ENCODE measurements at places on chromosomes 12 and 14. TPM values are rescaled to one million over a fixed set of nuclear protein-coding genes. Genes with fewer than 3 reads are reported as not detected.

DNA sequence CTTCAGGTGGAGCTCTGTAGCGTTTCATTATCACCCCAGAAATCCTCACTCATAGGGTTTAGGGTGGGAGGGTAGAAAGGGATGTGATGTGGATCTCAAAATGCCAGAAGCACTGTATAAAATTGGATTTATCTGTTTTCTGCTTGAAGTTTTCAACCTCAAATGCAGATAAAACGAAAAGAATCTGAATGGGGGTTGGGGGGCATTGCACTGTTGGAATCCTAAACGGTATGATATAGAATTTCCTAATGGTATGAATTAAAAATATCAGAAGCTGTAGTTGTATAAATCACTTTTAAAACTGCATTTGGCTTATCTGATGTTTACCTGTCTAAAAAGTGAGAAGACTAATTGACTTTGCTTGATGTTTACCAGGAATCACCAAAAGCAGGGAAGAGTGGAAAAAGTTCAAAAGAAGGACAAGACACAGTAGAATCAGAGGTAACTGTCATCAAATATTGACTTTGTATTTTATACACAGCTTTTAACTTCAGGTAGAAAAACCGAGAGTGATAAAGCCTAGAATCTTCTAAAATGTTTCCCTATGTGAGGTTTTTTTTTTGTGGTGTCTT, 1.1 kb downstream of the PPP2R5C start:
- H3K27ac ChIP-seq: peak overlapping the region; percentile 69
- H3K4me1 ChIP-seq: peaks cover 12% of the 10 kb centered on the region
- peaks cover 3% of the 10 kb centered on the region for H3K36me3 ChIP-seq
- DNase-seq: no peak

GRCh38 chr12:99772274-99772673, 124.7 kb downstream of the GARIN6 start:
- no peaks in the 10 kb centered on the region for H3K27me3 ChIP-seq
- H3K4me3 ChIP-seq: no peak overlapping the region
- DNase-seq: no peak
- no peak overlapping the region for H3K27ac ChIP-seq

PTPN21 gene
- total RNA-seq: 0.08 TPM

DNA sequence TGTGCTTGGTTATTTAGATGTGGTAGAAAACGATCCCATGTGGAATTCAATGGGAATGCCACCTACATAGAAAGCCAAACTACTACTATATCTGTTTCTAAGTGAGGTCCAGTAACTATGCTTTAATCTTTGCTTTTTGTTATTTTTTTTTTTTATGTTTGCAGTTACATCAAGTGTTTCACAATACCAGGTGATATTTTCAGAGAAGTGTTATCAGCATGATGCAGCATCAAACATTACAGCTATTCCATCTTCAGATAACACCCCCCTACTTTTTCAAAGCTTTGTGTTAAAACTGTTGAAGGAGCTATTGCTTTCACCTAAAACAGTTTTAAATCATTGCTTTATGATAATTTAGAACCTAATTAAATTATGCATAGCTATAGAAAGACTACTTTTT, 163.8 kb upstream of the SLC16A7 start:
- H3K4me3 ChIP-seq: no peak overlapping the region
- no peaks in the 10 kb centered on the region for H3K4me1 ChIP-seq
- H3K27me3 ChIP-seq: no peaks in the 10 kb centered on the region
- H3K36me3 ChIP-seq: no peaks in the 10 kb centered on the region

DNA sequence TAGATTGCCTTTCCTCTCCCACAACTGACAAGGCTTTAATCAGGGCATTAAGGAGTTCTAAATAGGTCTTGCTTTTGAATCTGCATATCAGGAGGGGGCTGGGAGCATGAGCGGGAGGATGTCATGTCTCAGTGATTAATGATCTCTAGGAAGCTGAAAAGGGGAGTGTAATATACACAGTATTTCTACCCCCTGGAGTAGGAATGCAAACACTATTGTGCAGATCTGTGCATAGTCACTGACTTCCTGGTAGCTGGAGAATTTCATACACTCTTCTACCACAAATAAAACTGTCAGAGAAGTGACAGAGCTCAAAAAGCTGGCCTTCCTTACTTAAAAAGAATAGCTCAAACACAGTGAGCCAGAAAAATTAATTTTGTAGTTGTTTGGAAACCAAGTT, 65.8 kb downstream of the RIC8B start:
- H3K4me1 ChIP-seq: peaks cover 17% of the 10 kb centered on the region
- peaks cover 8% of the 10 kb centered on the region for H3K36me3 ChIP-seq
- H3K4me3 ChIP-seq: no peak overlapping the region
- no peak overlapping the region for H3K27ac ChIP-seq
- no peaks in the 10 kb centered on the region for H3K27me3 ChIP-seq
- DNase-seq: no peak

DNA sequence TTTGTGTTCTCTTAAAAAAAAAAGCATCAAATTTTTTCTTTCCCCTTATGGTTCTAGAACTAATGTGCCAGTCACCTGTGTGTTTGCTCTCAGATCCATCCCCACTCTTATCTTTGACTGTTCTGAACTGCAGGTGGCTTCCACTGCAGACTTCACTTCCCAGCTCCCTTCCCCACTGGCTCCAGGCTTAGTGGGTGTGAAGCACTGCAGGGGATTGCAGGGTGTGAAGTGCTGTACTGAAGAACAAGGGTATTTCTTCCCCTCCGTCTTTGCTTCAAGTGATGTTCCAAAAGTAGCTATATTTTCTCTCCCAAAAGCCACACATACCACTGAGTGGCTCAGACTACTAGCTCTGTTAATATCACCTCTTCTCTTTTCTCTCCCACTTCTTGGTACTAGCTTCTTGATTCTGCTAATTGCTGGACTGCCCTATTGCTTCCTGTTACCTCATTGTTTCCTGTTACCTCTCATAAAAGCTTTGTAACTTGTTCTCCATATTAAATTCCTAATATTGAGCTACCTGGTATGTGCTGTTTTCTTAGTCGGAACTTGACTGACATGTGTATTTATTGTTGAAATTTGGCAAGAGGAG, 115.4 kb upstream of the PRICKLE1 start:
- no peak overlapping the region for H3K27ac ChIP-seq
- DNase-seq: no peak
- no peaks in the 10 kb centered on the region for H3K27me3 ChIP-seq
- H3K4me3 ChIP-seq: no peak overlapping the region

DNA sequence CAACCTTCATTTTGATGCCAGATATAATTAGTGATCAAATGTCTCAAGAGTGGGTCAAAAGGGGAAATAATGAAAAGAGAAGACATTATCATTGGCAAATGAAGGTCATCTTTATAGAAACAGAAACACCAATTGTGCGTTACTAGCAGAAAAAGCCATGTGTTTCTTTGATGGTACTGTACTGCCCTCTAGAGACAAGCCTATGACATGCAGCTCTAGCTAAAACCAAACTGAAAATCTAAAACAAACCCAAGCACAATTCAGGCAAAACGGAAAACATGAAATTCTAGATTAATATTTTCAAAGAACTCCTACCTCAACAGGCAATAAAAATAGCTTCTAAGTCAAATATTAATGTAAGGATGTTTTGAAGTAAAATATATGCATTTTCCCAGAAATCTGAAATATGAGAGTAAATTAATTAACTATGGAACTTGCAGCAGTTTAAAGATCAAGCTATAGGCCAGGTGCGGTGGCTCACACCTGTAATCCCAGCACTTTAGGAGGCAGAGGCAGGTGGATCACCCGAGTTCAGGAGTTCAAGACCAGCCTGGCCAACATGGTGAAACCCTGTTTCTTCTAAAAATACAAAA, 115.4 kb downstream of the KLHL28 start:
- H3K4me1 ChIP-seq: no peaks in the 10 kb centered on the region
- H3K27ac ChIP-seq: no peak overlapping the region
- peak; percentile 27 for DNase-seq
- peaks cover 6% of the 10 kb centered on the region for H3K27me3 ChIP-seq

- DNase-seq: peak; percentile 73
- peak overlapping the region; percentile 92 for H3K27ac ChIP-seq
- H3K4me3 ChIP-seq: peak overlapping the region; percentile 84
- peaks cover 40% of the 10 kb centered on the region for H3K4me1 ChIP-seq
- peaks cover 43% of the 10 kb centered on the region for H3K36me3 ChIP-seq
These were observed 4.5 kb upstream of the SETD1B start for GRCh38 chr12:121799156-121799841.

GRCh38 chr12:92134638-92135274, 10.9 kb downstream of the BTG1 start:
- peak overlapping the region; percentile 88 for H3K27ac ChIP-seq
- H3K4me1 ChIP-seq: peaks cover 86% of the 10 kb centered on the region
- H3K36me3 ChIP-seq: peaks cover 61% of the 10 kb centered on the region
- no peak for DNase-seq

MLEC gene
- total RNA-seq: 102 TPM

ANKRD33 gene
- not detected for total RNA-seq

TPH2 gene
- not detected for total RNA-seq

UBE2N gene
- total RNA-seq: 194 TPM

GRCh38 chr12:44157359-44157758, 321.5 kb downstream of the TMEM117 start:
- no peak overlapping the region for H3K4me3 ChIP-seq
- no peak for DNase-seq
- H3K27me3 ChIP-seq: no peaks in the 10 kb centered on the region
- H3K36me3 ChIP-seq: no peaks in the 10 kb centered on the region

DNA sequence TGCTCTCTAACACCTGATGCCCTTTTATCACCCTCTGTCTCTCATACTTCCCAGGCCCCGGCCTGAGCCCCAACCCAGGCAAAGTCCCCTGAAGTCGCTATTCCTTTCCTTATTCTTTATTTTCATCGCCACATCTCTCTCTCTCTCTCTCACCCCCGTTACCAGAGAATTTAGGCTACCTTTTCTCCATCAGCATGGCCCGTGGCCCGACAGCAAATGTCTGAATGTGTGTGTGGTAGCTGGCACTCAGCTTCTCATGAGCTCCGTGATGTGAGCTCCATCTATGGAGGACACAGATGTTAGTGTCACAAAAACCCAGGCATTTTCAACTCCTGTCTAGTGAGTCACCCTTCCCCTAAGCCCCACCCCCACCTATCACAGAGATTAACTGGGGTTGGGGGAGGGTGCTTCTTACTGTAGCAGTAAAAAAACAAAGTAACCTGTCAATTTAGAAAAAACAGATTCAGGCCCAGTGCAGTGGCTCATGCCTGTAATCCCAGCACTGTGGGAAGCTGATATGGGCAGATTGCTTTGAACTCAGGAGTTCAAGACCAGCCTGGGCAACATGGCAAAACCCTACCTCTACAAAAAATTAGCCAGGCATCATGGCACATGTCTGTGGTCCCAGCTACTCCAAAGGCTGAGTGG, 53.8 kb downstream of the VCPKMT start:
- no peaks in the 10 kb centered on the region for H3K27me3 ChIP-seq
- peak overlapping the region; percentile 99 for H3K27ac ChIP-seq
- peak; percentile 91 for DNase-seq
- H3K4me3 ChIP-seq: peak overlapping the region; percentile 95
- peaks cover 94% of the 10 kb centered on the region for H3K4me1 ChIP-seq

GRCh38 chr12:70664465-70664881, 27.2 kb upstream of the PTPRB start:
- no peak overlapping the region for H3K4me3 ChIP-seq
- no peak overlapping the region for H3K27ac ChIP-seq
- H3K4me1 ChIP-seq: no peaks in the 10 kb centered on the region
- no peaks in the 10 kb centered on the region for H3K36me3 ChIP-seq

DNA sequence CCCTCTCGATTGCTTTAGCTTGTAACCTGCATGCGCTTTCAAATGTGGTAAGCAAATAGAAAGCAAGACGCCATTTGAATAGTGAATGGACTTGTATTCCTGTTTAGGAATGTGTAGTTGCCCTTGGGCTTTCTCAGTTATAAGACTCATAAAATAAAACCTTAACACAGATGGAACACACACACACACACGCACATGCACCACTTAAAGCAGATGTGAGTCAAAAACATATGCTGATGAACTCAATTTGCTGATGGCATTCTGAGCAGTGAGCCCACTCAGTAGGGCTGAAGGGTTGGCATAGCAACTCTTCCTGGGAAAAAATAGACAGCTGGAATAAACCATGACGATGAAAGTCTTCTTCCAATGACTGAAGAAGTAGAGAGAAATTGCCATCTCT, 360.5 kb downstream of the APAF1 start:
- H3K4me3 ChIP-seq: no peak overlapping the region
- DNase-seq: no peak
- H3K27me3 ChIP-seq: no peaks in the 10 kb centered on the region

DNA sequence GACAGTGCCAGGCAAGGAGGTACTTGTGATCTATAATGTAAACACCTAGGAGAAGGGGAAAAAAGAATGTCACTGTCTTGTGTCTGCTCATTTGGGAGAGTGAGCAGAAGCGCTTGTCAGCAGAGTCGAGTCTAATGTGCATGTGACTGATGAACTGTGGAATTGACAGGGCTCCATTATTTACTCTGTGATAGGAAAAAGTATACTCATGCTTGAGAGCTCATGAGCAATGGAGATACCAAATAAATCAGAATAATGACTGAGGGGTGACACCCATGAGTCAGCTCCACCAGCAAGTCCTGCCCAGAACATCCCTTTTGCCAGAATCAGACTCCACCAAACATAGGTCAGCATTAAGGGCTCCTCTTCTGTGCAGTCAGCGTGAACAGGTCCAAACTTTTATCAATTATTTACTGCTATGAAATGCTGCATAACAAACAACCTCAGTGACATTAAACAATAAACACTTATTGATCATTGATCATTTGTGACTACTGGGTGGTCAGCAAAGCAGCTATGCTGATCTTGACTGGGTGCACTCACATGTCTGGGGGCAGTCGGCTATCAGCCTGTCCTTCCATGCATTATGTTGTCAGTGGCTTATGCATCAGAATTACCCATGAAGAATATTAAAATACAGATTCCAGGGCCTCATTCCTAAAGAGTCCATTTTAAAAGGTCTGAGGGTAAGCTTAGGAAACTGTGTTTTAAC, 29.2 kb upstream of the WSCD2 start:
- H3K27me3 ChIP-seq: peaks cover 4% of the 10 kb centered on the region
- H3K4me1 ChIP-seq: no peaks in the 10 kb centered on the region
- no peak overlapping the region for H3K4me3 ChIP-seq
- no peak for DNase-seq

GRCh38 chr12:75488553-75488952, 8.0 kb downstream of the GLIPR1 start:
- H3K27ac ChIP-seq: no peak overlapping the region
- no peak for DNase-seq
- peaks cover 25% of the 10 kb centered on the region for H3K36me3 ChIP-seq
- no peaks in the 10 kb centered on the region for H3K27me3 ChIP-seq
- no peak overlapping the region for H3K4me3 ChIP-seq

- no peak overlapping the region for H3K4me3 ChIP-seq
- no peak for DNase-seq
- no peak overlapping the region for H3K27ac ChIP-seq
- H3K36me3 ChIP-seq: no peaks in the 10 kb centered on the region
These were observed 115.7 kb downstream of the NUAK1 start for GRCh38 chr12:106023039-106023438.
